NCI-H2081 treated with DMSO at 0.1 percent for 48 hours (cell line): ENCODE measurements at places on chromosomes 4 and X.
A peak's percentile ranks its signal among the peaks of the same experiment; 100 is the strongest.

DNA sequence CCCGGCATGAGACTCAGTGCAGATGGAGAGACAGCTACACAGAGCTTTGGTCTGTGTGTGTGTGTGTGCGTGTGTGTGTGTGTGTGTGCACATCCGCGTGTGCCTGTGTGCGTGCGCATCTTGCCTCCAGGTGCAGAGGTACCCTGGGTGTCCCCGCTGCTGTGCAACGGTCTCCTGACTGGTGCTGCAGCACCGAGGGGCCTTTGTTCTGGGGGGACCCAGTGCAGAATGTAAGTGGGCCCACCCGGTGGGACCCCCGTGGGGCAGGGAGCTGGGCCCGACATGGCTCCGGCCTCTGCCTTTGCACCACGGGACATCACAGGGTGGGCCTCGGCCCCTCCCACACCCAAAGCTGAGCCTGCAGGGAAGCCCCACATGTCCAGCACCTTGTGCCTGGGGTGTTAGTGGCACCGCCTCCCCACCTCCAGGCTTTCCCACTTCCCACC, 14.3 kb downstream of the FGFR3 start:
- no peak for DNase-seq

GRCh38 chrX:15501506-15501905, 899 bp downstream of the BMX start:
- no peak for DNase-seq

DNA sequence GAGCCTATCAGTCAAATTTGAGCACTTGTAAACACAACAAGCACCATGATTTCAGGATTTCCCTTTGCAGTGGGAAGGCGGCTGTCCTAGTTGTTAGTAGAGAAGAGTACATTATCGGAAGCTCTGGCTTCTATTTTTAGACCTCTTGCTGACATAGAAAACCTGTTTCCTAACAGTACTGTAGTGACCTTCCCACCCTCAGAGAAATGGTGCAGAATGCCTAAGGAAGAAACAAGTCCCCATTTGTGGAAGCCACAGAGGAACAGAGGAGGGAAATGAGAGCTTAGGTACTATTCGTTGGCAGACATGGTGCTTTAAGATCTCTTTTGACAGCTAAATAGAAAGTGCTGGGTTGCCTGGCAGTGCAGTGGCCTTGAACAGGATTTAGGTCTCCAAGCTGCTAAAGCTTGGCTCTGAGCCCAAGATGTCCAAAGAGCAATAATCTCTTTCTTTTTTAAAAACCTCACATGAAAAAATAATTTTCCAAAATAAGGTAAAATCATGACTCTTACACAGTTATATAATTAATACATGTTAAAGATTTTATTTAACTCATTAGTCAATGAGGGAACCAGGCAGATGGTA, 24.9 kb downstream of the GLRA2 start:
- DNase-seq = no peak

DNA sequence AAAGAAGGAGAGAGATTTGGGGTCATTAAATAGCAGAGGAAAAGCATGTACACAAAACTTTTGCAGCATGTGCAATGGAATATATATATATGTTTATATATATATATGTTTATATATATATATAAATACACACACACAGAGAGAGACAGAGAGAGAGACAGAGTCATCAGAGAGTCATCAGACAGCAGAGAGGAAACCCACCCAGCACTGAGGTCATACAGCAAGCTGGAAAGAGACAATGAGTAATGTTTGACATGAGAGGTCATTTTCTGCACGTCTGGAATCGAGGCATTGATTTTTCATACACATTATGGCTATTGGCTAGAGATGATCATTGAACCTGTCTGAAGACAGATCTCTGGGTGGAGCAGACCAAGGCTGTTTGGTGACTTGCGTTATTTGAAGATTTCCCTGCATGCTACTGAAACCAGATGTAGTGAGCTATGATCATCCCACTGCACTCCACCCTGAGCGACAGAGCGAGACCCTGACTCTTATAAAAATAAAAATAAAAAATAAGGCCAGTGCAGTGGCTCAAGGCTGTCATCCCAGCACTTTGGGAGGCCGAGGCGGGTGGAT, 48.8 kb upstream of the SHOX start:
- DNase-seq = no peak

DNA sequence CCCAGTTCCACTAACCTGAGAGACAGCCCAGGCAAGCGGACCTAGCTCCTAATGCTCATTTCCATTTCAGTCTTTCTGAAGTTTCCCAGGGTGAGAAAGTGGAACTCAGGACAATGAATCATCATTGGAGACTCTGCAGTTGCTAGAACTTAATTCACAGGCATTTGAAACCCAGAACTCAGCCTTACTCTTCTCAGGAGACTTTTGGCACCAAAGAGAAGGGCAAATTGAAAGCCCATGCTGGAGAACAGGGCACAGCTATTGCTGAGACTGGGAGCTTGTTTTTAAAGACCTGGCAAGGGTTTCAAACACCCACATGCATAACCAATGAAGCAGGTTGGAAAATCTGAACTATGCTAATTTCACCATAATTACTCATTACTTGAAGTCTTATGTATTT, 36.0 kb downstream of the BST1 start:
- DNase-seq = no peak

DNA sequence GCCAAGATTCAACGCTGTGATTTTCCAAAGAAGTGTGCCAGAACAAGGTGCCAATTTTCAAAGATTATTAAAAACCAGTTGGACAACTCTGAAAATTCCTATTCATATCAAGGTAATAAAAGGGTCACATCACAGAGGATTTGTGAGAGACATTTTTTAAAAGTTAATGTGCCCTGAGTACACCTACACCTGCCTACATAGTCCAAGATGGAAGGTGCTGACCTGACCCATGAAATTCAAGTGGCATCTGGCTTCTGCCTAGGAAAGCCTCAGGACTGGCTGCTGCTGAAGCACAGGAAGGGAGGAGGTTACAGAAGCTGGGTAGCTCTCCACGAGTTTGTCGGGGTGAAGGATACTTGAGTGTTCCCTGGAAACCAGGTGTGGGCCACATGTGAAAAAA, 11.4 kb upstream of the ARSJ start:
- DNase-seq = no peak

- no peak for DNase-seq
Observed at GRCh38 chr4:105414316-105414715, 59.5 kb downstream of the PPA2 start.

DNA sequence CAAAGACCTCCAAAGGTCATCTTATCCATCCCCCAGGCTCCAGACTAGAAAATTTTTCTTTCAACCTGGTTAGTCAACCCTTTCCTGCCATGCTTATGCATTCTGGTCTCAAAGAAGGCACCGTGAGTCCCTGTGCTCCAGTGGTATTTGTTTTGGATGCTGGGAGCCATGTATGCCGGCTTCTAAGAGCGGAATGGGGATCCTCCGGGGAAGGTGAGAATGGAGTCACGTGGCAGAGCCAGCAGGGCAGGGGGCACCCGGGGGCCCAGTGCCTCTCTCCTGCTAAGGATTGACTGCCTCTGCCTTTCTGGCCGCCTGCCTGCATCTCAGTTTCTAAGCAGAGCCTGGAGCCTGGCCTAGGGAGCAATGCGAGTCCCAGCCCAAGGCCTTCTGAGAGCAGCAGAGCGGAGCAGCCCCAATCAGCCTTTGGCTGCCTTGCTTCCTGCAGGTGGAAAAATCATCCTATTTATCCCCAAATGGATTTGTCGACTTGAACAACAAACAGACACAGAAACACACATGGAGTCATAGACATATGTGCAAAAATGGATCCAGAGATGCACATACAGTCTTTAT, 141.0 kb downstream of the PJA1 start:
- no peak for DNase-seq

DNA sequence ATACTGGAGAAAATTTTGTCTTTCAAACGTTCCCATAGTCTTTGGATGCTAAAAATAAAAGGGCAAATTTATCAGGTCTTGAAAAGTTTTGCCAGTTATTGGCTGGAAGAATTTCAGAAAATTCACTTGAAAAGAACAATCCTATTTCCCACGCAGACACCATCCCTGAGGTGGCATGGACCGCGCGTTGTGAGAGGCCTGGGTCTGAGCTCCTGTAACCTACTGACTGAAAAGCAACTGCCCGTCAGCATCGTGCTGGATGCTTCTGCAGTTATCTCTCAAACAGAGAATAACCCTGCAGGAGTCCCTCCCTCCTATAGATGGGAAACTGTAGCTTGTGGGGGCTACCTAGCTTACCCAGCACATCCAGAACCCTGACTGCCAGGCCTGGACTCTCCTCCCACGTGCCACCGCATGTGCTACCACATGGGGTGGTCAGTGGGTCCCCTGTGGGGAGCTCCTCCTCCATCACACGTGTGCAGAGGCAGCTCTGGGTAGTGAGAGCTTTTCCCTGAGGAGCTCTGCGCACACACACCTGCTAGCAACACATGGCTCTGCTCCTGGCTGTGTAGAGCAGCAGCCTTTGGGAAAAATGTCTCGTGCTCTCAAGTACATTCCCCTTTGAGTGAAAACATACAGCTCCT, 36.1 kb downstream of the NSG1 start:
- DNase-seq = no peak

- no peak for DNase-seq
Observed at GRCh38 chrX:25130619-25131018, 114.9 kb upstream of the ARX start.

DNA sequence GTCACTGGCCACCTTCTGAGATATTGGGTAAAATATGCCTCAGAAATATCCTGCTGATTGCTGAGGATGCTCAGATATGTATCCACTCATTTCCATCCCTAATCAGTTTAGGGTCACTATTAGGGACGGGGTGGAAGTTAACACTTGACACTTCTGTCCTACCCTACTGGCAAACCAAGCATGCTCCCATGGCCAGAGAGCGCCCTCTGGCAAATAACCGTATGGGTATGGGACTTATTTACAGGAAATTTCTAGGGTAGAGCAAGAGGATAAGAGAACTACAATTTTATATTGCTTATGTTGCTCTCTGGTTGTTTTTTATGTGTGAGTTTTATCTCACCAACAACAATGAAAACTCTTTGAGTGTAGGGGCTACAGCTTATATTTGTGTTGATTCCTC, 86.8 kb upstream of the TSPAN7 start:
- no peak for DNase-seq

DNA sequence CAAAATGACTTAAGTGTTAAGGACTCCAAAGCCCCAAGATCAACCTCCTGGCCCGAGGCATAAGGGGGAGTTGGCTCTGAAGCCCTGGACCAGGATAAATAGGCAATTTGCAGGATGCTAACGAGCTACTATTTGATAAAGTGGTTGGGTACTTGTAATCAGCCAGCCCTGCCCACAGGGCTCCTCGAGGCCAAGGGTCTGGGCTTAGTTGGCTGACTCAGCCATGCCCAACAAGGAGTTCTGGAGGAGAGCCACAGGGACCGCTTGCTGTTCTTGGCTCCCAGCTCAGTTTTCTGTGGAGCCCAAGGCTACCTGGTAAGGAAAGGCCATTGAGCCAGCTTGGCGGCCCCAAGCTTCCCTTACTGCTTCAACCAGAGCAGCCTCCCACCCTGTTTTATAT, 7.8 kb downstream of the HMGB3 start:
- DNase-seq = no peak

- peak; percentile 7 for DNase-seq
Observed at GRCh38 chr4:25367004-25367621, 9.9 kb upstream of the ANAPC4 start.

DNA sequence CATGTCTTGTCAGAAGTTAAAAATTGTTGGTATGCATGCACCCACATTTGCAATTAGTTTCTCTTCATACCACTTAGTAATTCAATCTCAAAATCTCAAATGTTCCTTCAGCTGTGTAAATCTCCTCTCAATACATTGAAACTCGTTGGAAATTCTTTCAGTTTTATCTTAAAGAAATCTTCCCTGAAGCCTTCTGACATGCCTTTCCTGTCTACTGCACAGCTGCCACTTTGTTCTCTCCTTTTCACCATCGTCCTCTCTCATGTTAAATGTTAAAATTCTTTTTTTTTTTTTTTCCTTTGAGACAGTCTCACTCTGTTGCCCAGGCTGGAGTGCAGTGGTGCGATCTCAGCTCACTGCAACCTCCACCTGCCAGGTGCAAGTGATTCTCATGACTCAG, 30.9 kb downstream of the MCUB start:
- DNase-seq = no peak
